GF-D8 (cell line): ENCODE measurements at places on chromosomes 7 and 10.

- DNase-seq, result no peak
Observed at GRCh38 chr7:116432527-116432916, 67.0 kb upstream of the CAV2 start.

DNA sequence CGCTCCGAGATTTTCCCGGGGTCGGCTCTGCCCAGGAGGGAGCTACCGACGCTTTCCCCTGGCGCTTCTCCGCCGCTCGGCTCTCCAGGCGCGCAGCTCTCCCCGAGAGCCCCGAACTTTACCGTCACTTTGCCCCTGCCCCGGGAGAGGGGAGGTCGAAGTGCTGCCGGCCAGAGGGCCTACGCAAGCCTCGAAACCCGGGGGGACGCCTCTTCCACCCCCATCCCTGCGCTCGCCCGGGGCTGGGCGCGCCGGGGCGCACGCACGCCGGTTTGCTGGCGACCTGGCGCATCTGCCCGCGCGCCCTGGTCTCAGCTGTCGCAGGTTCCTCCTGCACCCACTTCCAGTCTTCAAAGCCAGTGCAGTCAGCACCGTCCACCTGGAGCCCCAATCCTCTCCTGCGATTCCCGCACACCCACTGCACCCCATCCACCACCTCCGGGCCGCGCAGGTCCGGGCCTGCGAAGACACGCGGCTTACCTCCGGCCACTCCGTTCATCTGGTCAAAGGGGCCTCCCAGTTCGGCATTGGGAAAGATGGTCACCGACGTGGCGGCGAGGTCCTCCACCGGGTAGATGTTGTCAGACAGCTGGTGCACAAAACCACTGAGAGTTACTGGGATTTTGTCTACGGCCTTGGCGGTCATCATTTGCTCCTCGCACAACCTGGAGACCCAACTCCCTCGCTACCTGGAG, 638 bp downstream of the EGR2 start:
- DNase-seq, result no peak

DNA sequence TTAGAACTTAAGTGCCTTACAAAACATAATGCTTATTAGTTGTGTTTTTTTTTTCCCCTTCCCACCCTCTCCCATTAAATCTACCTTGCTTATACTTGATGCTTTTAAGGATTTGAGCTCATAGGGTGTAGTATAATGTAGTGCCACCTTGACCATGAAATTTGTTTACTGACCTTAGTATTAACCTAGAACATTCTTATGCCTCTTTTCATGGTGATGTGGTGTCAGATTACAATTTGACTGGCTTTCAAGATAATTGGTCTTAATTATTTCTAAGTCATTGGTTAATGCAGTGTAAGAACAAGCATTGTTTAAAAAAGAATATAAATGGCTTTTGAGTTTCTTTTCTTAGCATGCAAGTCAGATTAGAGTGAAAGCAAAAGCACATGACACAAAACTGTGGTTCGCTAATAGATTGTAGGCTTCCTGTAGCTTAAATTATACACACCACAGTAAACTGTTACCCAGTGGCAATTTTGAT, 61.8 kb downstream of the ADD3 start:
- no peak for DNase-seq

- no peak for DNase-seq
Observed at GRCh38 chr10:119782981-119783664, 57.3 kb downstream of the INPP5F start.

- DNase-seq, result peak; percentile 62
Observed at GRCh38 chr7:155644178-155644970, at the start of gene RBM33. Gene RBM33, plus strand, starts transcription at chr7:155644661. Its CDS starts 216 bp downstream, at chr7:155644877.

DNA sequence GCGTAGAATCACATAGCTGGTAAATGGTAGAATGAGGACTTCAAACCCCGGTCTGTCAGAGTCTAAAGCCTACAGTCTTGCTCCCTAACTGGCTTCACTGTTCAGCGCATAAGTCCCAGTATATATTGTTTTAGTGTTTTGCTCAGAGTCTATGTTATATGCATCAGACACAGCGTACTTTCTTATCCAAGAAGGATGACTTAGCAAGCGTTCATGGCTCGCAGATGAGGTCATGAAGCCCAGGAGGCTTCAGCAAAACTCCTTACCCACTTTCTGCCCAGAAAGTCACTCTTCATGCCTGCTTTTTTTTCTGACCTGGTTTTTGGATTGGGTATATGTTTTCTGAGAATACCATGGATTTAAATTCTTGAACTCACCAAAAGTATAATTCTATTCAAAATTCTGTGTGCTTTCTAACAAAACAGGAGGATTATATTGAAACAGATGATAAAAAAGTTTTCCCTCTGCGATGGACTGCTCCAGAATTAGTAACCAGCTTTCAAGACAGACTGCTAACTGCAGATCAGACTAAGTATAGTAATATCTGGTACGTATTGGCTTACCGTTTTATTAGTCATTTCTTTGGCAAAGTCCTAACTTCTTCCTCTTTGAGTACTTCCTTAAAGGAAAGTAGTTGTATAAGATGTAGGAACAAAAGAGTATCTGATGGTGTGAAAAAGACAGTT, 24.6 kb upstream of the BHLHA15 start:
- no peak for DNase-seq
